ENCODE measurements at places on chromosomes 2 and 18. TPM values are rescaled to one million over a fixed set of nuclear protein-coding genes. Genes with fewer than 3 reads are reported as not detected.
A peak's percentile ranks its signal among the peaks of the same experiment; 100 is the strongest.

- no peak for DNase-seq
- H3K27ac ChIP-seq, result no peak overlapping the region
- H3K4me1 ChIP-seq, result peaks cover 9% of the 10 kb centered on the region
- no peaks in the 10 kb centered on the region for H3K36me3 ChIP-seq
- H3K27me3 ChIP-seq, result no peaks in the 10 kb centered on the region
Measured at GRCh38 chr2:159811232-159811631, 13.2 kb upstream of the CD302 start.

GRCh38 chr2:67773851-67774250 lies 289.0 kb downstream of the C1D start:
- H3K4me1 ChIP-seq, result no peaks in the 10 kb centered on the region
- no peak overlapping the region for H3K4me3 ChIP-seq
- H3K36me3 ChIP-seq, result no peaks in the 10 kb centered on the region

- H3K27me3 ChIP-seq, result no peaks in the 10 kb centered on the region
- no peak overlapping the region for H3K27ac ChIP-seq
- H3K36me3 ChIP-seq, result no peaks in the 10 kb centered on the region
- no peaks in the 10 kb centered on the region for H3K4me1 ChIP-seq
- DNase-seq, result peak; percentile 18
- H3K4me3 ChIP-seq, result no peak overlapping the region
Measured at GRCh38 chr2:59223742-59224141, 982.6 kb upstream of the FANCL start.

DNA sequence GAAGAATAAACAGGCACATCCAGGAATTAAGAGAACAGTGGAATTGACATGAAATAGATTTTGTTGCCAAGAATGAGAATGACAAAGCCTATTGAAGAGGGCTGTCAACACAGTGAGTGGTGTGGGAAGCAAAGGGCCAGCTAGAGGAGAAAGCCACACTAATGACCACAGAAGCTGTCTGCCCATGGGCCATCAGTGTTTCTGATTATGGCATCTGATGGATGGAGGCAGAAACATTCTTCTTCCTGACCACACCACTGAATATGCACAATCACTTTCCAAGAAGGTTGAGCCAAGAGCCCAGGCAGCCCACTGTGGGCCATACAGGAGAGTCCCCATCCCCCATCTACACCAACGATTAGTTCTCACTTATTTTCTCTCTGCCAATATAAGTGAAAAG lies 146.0 kb upstream of the SH3BP4 start:
- DNase-seq, result no peak
- H3K4me1 ChIP-seq, result no peaks in the 10 kb centered on the region
- H3K36me3 ChIP-seq, result no peaks in the 10 kb centered on the region

VAMP5 gene
- 47.3 TPM for total RNA-seq

GRCh38 chr2:13611939-13612338 lies 895.2 kb downstream of the TRIB2 start:
- H3K4me1 ChIP-seq, result no peaks in the 10 kb centered on the region
- DNase-seq, result no peak

GRCh38 chr2:88967844-88968243 lies 276.4 kb downstream of the RPIA start:
- DNase-seq, result no peak
- no peaks in the 10 kb centered on the region for H3K36me3 ChIP-seq
- no peak overlapping the region for H3K27ac ChIP-seq
- H3K27me3 ChIP-seq, result peaks cover 24% of the 10 kb centered on the region
- H3K4me1 ChIP-seq, result no peaks in the 10 kb centered on the region

- H3K4me1 ChIP-seq, result no peaks in the 10 kb centered on the region
- peaks cover 26% of the 10 kb centered on the region for H3K27me3 ChIP-seq
- H3K27ac ChIP-seq, result no peak overlapping the region
- H3K36me3 ChIP-seq, result no peaks in the 10 kb centered on the region
Measured at GRCh38 chr2:2332381-2332780, 1.3 kb upstream of the MYT1L start.

DNA sequence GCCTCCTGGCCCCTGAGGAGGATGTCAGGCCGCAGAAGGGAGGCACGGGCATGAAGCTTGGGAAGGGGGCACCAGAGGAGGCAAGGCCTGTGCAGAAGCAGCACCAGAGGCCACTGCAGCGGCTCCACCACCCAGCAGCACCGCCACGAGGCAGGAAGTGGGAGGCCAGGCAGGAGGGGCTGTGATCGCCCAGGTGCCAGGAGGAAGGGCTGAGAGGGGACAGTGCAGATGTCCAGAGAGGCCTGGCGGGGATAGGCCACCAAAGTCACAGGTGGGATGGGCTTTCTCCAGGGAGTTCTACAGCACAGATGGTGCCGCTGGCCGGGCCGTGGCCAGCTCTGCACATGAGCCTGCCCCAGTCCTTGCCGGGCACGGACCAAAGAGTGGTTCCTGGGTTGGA lies 6.0 kb upstream of the ALPI start:
- no peak overlapping the region for H3K4me3 ChIP-seq
- no peaks in the 10 kb centered on the region for H3K4me1 ChIP-seq
- no peaks in the 10 kb centered on the region for H3K36me3 ChIP-seq

CRACDL gene
- 3.0 TPM for total RNA-seq

- peaks cover 5% of the 10 kb centered on the region for H3K4me1 ChIP-seq
- no peaks in the 10 kb centered on the region for H3K36me3 ChIP-seq
- DNase-seq, result no peak
- no peak overlapping the region for H3K27ac ChIP-seq
- H3K27me3 ChIP-seq, result peaks cover 61% of the 10 kb centered on the region
- H3K4me3 ChIP-seq, result no peak overlapping the region
Measured at GRCh38 chr18:79857082-79857671, 59.4 kb downstream of the KCNG2 start.

CCDC141 gene
- 208 TPM for total RNA-seq
